ENCODE measurements at places on chromosomes 12 and 14.
A peak's percentile ranks its signal among the peaks of the same experiment; 100 is the strongest.

DNA sequence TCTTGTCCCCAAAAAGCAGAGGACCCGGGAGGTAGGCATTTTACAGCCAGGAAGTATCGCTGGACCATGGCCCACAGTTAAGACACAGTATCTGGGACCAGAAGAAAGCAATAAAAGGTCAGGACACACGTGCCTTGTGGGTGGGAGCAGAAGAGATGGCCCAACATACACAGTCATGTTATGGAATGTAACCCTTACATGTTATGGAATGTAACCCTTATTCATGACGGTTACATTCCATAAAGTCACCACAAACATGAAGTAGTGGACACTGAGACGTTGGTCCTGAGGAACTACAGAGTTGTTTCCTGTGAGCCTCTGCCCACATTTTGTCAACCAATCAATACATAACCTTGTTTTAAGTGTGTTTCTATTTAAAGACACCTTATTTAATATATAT lies 285.6 kb upstream of the FKBP4 start:
- DNase-seq, result no peak

DNA sequence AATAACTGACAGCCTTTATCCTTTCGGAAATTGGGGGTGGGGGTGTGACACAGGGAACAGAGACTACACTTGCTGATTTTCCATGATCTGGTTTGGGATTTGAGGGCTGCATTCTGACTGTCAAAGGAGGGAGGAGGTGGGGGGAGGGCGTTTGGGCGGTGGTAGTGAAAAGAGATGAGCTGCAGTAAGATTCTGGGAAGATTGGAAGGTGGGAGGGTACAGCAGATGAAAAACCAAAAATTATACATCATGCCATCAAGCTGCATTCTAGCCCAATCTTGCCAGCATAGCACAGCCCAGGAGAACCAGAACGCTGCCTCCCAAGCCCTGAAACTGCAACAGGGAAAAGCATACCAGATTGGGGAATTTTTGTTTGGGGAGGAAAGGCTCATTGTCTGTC lies 2.4 kb downstream of the RND1 start:
- no peak for DNase-seq

DNA sequence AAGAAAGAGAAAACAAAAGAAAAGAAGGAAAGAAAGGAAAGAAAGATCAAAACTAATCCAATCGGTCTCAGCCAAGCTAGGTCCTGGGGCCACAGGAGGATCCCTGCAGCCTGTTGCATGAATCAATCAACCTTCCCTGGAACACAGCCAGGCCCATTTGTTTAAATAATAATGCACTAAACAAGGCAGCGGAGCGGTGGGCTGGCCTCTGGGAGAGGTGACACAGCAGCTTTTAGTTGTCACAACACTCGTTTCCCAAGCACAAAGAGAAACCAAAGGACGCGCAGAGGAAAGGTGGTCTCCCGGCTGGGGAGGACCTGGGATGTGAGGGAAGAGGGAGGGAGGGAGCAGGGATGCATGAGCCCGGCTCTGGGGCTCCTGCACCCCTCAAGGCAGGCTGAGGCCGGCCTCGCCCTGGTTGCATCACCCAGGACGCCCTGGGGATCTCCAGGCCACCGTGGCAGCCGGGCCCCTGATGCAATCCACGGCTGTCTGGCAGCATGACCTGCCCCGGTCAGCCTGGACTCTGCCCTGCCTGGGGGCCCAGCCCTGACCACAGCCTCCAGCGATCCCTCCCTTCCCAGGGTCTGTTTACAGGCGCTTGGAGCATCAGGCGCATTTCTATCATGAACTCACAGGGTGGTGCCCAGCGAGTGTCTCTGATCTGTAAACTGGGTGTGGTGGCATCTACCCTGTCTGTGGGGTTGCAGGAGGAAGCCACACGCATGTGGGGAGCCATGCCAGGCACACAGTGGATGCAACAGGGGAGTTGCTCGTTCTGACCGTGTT lies 32.5 kb downstream of the MMP17 start:
- peak; percentile 69 for DNase-seq

GRCh38 chr12:95244350-95244749 lies 26.7 kb downstream of the VEZT start:
- DNase-seq, result no peak

GRCh38 chr14:35879151-35879648 lies 53.1 kb downstream of the BRMS1L start:
- DNase-seq, result no peak

- no peak for DNase-seq
Measured at GRCh38 chr12:71448150-71448581, 8.6 kb downstream of the LGR5 start.

- no peak for DNase-seq
Measured at GRCh38 chr12:65156366-65156841, 13.0 kb upstream of the LEMD3 start.

DNA sequence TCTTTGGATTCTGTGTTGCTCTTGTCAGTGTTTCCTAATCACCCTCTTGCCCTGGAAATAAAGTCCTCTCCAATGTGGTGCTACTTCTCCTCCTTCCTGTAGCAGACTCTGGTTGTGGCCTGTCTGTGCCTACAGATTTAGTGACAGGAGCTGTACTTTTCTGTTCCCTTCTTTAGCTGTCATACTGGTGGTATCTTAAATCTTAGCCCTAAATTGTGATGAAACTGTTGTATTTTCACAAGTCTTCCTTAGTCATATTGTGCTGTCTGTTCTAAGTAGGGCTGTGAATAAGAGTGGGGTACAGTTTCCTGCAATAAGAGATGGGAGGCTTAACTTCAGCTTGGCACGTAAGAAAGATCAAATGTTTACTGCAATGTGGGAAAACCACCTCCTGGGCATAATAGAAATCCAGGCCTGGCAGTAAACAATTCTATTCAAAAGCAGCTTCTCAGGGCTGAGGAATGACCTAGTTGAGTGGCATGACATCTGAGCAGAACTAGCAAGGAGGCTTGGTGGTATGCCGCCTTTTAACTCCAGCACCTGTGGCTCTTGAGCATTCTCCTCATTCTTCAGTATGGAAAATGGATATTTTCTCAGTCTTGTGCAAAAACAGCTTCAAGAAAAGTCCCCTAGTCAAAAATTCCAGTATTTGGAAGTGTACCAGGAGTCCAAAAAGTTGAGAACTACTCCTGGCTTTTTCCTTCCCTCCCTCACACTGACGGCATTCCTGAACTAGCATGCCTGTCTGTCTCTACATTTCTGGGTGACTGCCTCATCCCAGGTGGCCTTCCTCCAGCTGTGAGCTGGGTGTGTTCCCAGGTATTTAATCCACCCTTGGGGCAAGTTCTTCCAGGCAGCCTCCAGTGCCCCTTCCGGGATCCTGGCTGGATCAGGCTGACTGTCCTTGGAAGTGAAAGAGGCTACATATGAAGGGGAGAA lies 19.5 kb downstream of the ANO6 start:
- DNase-seq, result no peak

DNA sequence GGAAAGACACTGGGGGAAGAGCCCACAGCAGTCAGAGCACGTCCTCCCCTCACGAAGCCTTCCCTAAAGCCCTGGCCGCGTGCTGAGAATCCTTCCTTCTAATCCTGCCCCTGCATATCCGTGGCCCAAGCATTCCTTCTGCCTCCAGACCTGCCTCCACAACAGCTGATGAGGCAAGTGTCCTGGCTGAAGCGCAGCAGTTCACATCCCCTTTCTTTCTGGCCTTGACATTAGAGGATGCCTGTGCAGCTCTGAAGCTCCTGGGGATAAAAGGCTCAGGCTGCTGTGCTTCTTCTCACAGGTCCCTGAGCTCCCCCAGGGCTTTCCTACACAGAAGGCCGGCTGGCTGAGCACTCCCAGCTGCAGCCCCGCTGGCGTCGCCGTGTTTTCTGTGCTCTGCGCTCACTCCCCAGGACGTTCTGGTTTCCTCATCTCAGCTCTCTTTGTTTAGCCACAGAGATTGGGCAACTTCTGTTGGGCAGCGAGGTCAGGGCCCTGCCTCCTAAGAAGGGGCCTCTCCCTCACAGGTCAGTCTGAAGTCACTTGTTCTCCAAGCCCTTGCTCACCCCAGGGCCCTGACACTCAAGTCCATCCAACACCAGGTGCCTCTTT lies 45.8 kb downstream of the NINJ2 start:
- no peak for DNase-seq

- DNase-seq, result no peak
Measured at GRCh38 chr12:23356927-23357708, 592.4 kb downstream of the SOX5 start.

DNA sequence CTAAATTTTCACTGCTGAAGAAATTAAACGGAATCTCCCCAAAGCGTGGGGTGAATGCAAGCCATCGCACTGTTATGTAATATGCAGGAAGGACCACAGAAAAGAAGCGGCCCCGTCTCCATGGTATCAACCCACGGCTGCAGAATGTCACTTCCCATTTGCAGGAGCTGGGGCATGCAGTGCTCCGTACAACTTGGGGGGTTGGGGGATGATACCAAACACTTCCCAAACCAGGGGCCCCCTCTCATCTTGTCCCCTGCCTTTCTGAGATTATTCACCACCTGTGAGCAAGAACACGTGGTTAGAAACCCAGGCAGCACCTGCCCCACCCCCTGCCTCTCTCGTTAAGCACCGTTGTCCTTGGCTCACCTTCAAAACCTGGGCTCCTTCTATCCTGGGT lies 505.1 kb upstream of the TMEM132C start:
- no peak for DNase-seq

DNA sequence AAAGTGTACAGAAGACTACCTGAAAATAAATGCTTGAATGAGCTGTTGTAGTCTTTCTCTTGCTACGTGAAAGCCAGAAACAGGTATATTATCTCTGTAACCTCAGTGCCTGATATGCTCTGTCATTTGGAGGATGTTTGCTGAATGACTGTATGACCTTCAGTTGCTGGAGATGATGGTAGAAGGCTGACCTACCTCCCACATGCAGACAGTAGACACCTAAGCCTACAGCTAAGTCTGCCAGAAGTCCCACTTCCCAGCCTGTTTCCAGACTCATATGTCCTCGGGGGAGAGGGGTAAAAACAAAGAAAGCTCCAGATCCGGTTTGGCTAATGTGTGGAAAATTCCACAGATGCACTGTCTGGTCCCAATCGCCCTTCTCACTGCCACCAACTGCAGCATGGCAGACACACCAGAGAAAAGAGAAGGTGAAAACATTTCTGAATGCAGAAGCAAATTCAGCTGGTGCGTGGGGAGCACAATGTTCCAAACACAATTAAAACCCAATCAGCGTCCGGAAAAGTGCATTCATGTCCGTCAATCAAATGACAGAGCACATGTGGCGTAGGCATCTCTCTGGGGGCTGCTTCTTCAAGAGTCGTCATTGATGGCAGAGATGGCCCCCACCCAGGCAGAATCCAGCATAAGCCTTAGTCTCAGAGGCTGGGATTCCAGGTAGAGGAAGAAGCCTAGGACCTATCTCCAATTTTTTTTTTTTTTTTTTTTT lies 76.3 kb upstream of the TBX3 start:
- no peak for DNase-seq

GRCh38 chr14:68785534-68786490 lies 7.1 kb downstream of the ZFP36L1 start:
- DNase-seq, result no peak

DNA sequence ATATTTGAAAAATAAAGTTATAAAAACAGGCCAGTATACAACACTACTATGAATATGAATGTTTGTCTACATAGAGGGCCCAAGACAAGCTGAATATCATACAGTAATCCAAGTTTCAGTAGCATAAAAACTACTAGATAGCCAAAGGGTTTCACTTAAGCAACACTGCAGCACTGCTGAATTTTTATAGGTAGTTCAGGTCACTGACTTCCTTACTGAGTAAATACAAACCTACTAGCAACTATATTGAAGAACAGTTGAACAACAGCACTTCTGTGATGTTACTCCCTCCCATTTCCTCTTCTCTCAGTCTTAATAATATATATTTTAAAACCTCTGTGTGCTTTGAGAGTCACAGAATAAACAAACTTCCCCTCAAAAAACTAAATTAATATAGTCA lies 42.7 kb downstream of the GTF2A1 start:
- no peak for DNase-seq

GRCh38 chr14:90434370-90435020 lies 37.7 kb downstream of the CALM1 start:
- DNase-seq, result no peak

DNA sequence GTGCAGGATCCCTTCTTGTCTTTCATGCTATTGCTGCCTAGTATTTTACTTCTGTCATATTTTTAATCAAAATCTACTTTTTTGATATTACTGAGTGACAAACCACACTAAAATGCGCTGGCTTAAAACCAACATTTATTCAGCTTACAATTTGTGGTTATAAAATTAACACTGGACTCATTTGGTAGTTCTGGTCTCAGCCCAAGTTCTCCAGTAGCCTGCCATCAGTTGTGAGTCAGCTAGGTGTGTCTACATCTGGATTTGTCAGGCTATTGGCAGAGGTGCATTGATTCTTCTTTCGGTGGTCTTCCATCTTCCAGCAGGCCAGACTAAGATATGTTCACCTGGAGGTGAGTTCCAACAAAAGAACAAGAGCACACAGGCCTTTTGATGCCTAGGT lies 765.1 kb upstream of the FBXO33 start:
- no peak for DNase-seq

DNA sequence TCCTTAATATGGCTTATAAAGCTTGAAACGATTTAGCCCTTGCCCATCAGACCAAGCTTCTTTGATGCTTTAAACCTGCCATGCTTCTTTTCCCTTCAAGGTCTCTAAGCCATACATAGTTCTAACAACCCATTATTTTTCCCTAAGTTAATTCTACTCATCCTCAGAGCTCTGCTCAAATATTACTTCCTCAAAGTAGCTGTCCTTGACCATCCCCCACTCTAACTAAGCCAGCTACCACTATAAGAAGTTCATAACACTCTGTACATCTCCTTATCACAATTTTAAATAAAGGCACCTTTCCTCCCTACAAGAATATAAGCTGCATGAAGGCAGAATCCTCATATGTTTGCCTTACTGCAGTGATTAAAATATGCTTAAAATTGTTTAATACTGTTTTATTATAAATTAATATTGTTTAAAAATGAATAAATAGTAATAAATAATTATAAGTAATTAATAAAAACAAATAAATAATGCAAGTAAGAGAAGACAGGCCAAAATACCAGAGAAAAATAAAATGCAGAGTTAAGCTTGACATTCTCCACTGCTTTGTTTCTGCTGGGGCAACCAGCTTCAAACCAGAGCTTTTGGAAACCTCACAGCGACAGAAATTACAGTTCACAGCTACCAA lies 76.8 kb downstream of the NUMB start:
- DNase-seq, result no peak

- no peak for DNase-seq
Measured at GRCh38 chr14:100159094-100159864, at the start of gene DEGS2. Gene DEGS2 (minus strand): TSS chr14:100159645. CDS start chr14:100159587, 58 bp downstream.

DNA sequence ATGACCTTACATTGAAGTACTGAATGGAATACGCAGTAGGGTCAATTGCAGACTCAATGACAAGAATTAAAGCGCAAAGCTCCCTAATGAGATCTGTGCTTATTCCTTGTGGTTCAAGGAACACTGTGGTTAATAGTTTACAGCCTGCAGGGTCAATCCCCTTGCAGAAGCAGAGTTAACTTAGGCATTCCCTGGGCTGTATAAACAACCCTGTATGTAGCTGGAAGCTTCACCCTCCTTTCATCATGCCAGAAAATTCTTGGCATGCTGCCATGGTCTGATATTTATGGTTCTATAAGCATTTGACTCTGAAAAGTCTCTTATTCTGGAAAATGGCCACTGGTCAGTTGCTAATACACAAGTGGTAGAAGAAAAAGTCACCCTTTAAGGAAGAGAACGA lies 227.7 kb downstream of the NOVA1 start:
- DNase-seq, result no peak

Data from HTR-8/SVneo (cell line).